ENCODE measurements at places on chromosomes 12 and 14.

DNA sequence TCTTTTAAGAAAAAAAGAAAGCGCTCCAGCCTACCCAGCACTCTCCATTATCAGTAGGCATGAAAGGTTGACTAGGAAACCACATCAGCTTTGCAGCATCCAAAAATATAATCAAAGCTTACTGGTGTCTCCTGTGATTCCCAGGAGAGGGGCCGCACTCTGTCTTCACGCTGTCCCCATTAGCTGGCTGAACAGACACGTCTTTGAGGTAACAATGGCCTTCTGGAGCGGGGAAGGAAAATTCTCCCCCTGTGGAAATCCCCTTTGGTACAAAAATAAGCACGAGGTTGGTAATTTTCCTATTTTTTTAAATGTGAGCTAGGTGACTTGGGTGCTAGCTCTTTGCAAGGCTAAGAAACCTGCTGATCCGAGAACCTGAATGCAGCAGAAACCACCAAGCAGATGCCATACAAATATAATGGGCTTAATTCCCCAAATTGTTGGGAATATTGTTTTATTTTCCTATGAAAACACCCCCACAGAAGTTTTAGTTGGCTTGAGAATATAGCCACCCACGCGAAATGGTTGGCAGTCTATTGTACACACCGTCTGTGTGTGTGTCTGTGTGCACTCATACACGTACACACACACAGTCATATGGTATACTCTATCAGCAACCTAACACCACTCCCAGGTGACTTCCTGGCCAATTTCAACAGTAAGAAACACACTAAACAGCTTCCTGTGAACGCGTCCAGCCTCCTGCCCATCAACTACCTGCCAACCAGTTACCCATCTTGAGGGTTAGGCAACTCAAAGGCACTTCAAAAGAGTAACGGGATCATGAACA, 71.2 kb downstream of the KSR2 start:
- DNase-seq: peak; percentile 56

GRCh38 chr12:52691076-52691840, 11.1 kb upstream of the KRT1 start:
- DNase-seq: peak; percentile 24

GRCh38 chr14:90609376-90609775, 206.9 kb downstream of the TTC7B start:
- no peak for DNase-seq

GRCh38 chr12:72491426-72491825, 219.3 kb downstream of the TRHDE start:
- no peak for DNase-seq

- DNase-seq: no peak
Measured at GRCh38 chr12:104957719-104958000, 430 bp downstream of the SLC41A2 start.

- DNase-seq: no peak
Measured at GRCh38 chr12:2124466-2125023, 71.8 kb downstream of the CACNA1C start.

DNA sequence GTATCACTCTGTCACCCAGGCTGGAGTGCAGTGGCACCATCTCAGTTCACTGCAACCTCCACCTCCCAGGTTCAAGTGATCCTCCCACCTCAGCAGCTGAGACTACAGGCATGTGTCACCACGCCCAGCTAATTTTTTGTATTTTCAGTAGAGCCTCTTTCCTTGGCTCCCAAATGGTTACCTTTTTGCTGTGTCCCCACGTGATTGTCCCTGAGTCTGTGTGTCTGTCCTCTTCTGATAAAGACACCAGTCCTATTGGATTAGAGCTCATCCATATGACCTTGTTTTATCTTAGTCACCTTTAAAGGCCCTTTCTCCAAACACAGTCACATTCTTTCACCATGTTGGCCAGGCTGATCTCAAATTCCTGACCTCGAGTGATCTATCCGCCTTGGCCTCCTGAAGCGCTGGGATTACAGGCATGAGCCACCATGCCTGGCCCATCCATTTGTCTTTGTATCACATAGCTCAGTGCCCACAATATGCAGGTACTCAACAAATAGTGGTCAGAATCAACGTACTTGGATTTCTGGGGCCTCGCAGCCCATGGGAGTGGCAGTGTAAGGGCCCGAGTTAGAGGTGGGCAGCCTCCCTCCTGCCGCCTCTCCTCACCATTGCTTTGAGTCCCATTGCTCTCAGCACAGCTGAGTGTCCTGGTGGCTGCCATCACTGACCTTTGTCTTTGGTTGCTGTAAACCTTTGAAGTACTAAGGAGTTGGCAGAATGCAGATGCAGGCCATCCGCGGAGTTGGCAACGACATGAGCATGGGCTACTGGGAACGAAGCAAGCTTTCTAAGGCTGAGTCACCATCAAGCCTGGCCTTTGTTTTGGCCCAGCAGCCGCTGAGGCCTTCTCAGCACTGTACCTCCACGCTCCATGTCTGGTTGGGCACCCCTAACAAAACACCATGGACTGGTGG, 9.3 kb downstream of the TPCN1 start:
- no peak for DNase-seq

DNA sequence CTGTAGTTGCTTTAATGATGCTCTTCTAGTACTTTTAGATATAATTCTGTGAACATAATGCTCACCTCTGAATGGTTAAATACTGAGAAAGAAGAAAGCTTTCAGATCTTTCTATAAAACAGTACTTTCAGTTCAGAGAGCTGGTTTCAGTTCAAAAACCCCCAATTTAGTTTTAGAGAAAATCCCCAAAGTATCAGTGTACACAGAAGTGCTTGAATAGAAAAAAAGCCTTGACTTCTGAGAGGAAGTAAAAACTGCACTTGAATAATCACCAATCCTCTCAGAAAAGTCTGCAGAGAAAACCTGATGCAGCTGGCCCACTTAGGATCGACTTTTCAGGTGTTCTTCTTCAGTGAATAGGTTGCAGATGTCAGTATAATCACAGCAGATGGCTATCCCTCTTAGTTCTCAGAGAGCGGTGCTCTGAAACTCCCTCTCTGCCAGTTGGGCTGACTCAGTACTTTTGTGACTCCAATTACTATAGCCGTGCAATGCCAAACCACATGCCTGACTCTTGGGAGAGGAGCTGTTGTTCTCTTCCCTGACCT, 616.3 kb downstream of the LRFN5 start:
- no peak for DNase-seq

DNA sequence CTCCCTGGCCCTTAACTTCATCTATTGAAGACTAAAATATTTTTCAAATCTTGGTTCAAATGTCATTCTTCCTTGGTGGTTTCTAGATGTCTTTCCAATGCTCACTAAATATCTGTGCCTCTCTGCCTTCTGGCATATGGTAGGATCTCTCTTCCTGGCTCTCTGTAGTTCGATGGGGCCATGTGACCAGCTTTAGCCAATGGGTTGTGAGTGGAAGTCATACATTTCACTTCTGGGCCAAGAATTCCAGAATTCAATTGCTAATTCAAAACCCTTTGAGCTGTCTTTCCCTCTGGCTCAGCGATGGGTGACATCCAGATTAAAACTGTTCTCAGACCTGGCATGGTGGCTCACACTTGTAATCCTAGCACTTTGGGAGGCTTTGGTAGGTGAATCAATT, 25.8 kb upstream of the CTDSP2 start:
- DNase-seq: no peak

- DNase-seq: no peak
Measured at GRCh38 chr12:91511795-91512420, 329.3 kb upstream of the DCN start.

Measured in NCI-H2029 (cell line).